ENCODE measurements at places on chromosomes 12 and 14. TPM values are rescaled to one million over a fixed set of nuclear protein-coding genes. Genes with fewer than 3 reads are reported as not detected.
A peak's percentile ranks its signal among the peaks of the same experiment; 100 is the strongest.

DNA sequence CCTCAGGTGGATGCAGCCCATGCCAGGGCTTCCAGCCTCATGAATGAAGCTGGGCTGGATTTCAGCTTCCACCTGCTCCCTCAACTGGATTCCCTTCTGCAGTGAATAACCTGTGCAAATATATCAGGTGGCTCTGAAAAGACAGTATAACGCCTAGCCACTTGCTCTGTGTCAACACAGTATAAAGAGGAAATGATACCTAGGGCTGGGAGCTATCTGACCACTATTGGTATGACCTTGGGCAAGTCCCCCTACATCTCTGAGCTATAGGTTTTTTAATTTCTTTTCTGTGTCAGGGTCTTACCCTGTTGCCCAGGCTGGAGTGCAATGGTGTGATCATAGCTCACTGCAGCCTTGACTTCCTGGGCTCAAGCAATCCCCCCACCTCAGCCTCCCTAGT is 19.8 kb downstream of the ISM2 start:
- DNase-seq: no peak

- peak; percentile 62 for DNase-seq
Observed at GRCh38 chr12:1592444-1593173, 1.8 kb downstream of the FBXL14 start.

GRCh38 chr14:84581041-84581440 is 948.9 kb upstream of the FLRT2 start:
- DNase-seq: no peak

DNA sequence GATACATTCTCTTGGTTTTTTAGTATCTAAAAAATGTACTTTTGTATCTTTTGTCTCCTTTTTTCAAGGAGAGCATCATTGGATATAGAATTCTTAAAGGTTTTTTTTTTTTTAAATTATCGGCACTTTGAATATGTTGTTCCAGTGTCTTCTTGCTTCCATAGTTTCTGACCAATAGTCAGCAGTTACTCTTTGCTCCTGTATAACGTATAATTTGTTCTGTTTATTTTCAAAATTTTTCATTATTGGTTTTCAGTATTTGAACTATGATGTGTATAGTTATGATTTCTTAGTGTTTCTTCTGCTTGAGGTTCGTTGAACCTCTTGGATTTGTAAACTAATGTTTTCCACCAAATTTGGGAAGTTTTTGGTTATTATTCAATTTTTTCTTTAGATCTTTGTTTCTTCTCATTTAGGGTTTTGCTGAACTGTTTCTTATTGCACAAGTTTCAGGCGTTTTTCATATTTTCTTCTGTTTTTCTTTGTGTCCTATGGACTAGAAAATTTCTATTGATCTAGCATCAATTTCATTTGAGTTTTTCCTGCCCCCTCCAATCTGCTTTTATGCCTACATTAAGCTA is 93.9 kb downstream of the PLBD1 start:
- no peak for DNase-seq

The CNTN1 gene
- 0.20 TPM for total RNA-seq

GRCh38 chr12:3518902-3519301 is 27.9 kb downstream of the PRMT8 start:
- no peak for DNase-seq

DNA sequence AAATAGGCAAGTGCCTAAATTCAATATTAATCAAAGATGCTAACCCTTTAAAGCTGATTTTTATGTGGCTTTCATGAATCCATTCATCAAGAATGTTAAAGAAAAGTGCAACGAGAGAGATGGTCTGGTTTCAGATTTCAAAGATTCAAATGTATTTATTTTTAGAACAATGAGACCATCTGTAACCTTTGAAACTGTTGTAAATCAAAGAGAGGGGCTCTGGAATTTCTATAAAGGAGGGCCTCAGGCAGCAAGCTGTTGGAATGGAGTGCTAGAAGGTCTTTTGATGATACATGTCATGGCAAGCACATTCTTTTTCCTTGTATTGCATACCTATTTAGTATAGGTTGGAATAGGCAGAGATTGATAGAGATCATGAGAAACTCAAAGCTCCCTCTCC is 433.0 kb downstream of the LRIG3 start:
- DNase-seq: no peak

GRCh38 chr12:105921872-105922669 is 216.7 kb downstream of the NUAK1 start:
- no peak for DNase-seq

The REC8 gene
- total RNA-seq: 0.53 TPM

The FGD4 gene
- 1.8 TPM for total RNA-seq

DNA sequence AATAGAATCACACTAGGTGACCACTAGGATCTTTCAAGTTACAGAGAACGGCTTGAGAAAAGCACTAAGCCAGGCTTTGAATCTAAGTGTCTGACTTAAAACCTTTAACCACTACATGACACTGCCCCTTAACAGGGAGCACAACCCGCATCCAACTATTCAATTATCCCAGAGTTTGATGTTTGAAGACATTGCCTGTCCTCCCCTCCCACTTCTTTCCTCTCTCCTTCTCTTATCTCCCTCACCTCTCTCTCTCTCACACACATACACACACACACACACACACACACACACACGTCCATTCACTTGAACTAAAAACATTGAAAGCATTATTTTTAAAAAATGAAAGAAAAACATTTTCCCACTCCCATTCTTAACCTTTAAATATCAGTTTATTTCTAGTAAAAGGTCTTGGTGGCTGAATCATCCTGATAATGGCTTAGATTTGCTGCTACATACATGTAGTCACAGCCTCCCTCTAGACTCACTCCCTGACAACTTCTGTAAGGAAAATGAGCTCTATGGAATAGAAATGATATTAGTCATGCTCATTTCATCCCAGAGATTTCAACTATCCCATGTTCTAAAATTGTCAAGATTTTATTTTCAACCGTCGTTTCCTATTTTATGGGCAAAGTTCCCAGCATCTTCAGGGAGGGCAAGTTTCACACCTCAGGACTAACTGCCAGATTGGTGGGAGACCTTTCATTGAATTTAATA is 53.5 kb upstream of the RAP1B start:
- DNase-seq: peak; percentile 86

The DNAI7 gene
- not detected for total RNA-seq

- DNase-seq: no peak
Observed at GRCh38 chr12:111816065-111816615, 25.9 kb upstream of the MAPKAPK5 start.

- DNase-seq: no peak
Observed at GRCh38 chr14:53316504-53316903, 163.4 kb upstream of the DDHD1 start.

The HCAR2 gene
- total RNA-seq: not detected

DNA sequence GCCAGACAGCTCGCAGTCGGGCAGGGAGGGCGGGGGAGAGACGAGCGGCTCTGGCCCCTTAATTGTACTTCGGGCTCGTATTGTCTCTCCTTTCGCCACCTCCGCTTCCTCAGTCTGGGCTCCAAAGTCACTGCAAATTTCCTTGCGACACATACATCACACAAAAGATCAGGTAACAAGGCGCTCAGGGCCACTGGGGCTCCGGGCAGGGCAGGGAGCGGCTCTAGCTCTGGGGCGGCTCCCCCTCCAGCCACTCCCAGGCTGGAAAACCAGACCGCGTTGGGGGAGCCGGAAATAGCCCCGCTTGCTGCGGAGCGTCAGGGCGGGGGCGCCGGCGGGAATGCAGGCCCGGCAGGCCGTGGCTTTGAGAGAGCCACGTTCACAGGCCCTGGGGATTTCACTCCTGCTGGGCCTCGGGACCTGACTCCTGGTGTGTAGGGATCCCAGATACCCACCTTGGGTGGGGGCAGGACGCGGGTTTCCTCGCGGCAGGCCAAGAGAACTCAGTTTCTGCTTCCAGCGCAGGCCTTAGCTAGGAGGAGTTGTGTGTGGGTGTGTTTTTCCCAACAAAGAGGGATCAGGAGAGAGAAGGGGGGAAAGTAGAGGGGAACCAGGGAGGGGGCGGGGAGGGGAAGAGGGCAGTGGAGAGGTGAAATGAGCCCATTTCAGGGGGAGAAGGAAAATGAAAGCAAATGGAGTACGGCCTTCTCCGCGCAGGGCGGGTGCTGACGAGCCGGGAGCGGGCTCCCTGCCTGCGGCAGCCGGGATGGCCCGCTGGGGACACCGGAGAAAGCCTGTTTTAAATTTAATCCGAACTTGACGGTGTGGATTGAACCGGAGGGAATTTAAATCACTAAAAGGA is 4.4 kb upstream of the HOXC9 start:
- peak; percentile 79 for DNase-seq

GRCh38 chr12:131269551-131269950 is 315.8 kb downstream of the ADGRD1 start:
- DNase-seq: no peak

DNA sequence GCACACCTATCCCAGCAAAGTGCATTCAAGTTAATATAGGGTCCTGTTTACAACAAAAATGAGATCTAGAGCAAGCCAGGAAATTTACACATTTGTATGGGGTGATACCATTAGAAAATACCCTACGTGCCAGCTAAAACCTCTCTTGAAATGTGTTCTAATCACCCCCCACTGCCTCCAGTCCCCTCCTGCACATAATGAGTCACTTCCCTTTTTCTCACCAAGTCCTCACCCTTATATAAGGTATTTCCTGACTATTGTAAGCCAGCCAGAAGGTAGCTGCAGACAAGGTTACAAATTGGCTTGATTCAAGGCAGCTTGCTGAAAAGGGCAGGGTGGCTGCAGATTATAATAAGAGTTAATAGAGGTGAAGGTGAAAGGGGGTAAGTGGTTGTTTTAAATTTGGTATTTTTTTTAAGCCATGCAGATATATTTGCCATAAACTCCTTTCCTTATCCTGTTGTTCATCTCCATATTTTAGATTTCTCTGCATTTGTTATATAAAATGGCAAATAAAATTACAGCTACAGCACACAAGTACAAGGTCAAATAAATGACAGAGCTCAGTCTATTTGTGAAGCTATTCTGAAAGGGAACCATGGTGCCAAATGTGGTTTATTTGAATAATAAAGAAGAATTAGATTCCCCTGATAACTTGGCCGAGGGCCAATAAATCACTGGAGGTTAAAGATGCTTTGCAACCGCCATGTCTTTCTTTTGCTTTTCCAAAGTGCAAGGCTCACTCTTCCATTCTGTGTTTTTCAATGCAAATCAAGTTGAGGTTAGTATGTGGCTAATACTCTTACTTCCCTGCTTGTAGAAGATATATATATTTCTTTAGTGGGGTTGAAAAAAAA is 385.9 kb downstream of the EGLN3 start:
- peak; percentile 91 for DNase-seq

GRCh38 chr14:32102968-32103367 is 25.9 kb downstream of the ARHGAP5 start:
- DNase-seq: no peak

GRCh38 chr14:52852810-52853521 is 61.6 kb upstream of the GNPNAT1 start:
- no peak for DNase-seq

DNA sequence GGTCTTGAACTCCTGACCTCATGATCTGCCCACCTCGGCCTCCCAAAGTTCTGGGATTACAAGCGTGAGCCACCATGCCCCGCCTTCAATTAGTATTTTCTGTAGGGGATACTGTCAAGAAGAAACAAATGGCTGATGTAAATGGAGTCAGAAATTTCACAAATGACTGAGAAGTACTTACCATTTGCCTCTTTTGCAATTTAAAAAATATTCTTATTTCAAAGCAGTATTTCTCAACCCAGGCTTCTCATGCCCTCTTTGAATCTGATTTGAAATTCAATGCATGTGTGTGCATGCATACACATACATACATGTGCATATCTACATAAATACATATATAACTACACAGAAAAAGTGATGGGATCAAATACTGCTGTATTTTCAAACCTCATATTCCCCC is 4.4 kb downstream of the PSMA6 start:
- no peak for DNase-seq

GRCh38 chr12:49187184-49187583 is 1.7 kb downstream of the TUBA1A start:
- peak; percentile 19 for DNase-seq

DNA sequence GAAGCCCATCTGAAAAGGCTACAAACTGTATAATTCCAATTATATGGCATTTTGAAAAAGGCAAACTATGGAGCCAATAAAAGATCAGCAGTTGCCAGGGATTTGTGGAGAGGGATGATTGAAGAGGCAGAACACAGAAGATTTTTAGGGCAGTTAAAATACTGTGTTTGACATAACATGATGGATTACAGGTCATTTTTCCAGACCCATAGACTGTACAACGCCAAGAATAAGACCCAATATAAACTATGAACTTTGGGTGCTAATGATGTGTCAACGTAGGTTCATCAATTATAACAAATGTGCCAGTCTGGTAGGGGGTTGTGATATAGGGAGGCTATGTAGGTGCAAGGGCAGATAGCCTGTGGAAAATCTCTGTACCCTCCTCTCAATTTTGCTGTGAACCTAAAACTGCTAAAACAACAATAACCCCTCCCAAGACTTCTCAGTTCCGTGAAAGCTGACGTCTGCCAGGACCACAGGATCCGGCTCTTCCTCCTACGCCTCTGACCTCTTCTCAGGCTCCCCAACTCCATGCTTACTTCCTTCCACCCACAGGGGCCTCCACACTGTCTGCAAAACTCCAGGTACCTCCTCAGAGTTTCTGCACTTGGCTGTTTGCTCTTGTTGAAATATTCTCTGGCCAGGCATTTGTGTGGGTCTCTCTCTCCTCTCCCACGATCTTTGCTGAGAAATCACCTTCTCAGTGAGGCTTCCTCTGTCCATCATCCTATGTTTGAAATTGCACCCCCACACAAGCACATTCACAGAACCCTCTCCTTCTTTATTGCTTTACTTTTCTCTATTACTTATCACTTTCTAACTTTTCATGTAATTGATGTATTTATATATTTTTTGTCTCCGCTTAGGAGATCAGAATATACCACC is 131.4 kb downstream of the BBS10 start:
- no peak for DNase-seq

DNA sequence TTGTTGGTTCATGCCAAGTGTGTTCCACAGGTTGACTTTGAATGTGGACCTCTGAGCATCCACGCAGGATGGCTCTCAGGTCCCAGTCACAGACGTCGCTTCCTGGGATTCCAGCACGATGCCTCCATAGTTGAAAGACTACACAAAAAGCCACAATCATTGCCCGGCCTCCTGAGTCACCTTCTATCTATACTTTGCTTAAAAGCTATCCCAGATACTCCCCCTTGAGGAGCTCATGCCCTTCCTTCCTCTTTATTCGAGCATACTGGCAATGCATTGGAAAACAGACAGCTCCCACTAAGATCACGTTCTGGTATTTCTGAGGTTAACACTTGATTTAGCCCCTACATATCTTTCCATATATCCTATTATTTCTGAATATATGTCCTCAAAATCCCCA is 40.1 kb downstream of the ZNF664 start:
- peak; percentile 36 for DNase-seq
